ENCODE measurements at places on chromosomes 1 and 21.
A peak's percentile ranks its signal among the peaks of the same experiment; 100 is the strongest.

DNA sequence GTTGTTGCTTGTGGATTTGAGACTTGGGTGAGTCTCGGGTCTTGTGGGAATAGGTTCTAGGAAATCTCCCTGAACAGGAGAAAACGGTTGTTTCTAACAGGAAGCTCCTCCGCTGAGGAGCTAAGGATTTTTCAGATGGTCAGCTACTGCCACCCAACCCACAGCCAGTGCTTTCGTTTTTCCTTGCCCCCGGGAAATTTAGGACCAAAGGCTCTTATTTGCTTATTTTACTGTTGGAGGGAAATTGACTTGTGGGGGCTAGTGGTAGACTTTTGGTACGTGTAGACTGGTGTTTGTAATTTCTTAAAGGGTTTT lies 792 bp downstream of the SNX7 start:
- H3K27me3 ChIP-seq: no peaks in the 10 kb centered on the region
- H3K27ac ChIP-seq: peak overlapping the region; percentile 89
- no peaks in the 10 kb centered on the region for H3K36me3 ChIP-seq
- no peak for DNase-seq
- H3K4me3 ChIP-seq: peak overlapping the region; percentile 89
- peaks cover 16% of the 10 kb centered on the region for H3K4me1 ChIP-seq

- H3K27me3 ChIP-seq: no peaks in the 10 kb centered on the region
- H3K4me1 ChIP-seq: peaks cover 3% of the 10 kb centered on the region
- no peak overlapping the region for H3K4me3 ChIP-seq
- H3K27ac ChIP-seq: no peak overlapping the region
Observed at GRCh38 chr1:215476541-215476940, 90.6 kb upstream of the KCTD3 start.

- no peaks in the 10 kb centered on the region for H3K36me3 ChIP-seq
- no peak overlapping the region for H3K27ac ChIP-seq
- DNase-seq: peak; percentile 28
- H3K27me3 ChIP-seq: no peaks in the 10 kb centered on the region
- H3K4me3 ChIP-seq: no peak overlapping the region
Observed at GRCh38 chr21:45853703-45854342, 127.7 kb upstream of the COL6A1 start.

DNA sequence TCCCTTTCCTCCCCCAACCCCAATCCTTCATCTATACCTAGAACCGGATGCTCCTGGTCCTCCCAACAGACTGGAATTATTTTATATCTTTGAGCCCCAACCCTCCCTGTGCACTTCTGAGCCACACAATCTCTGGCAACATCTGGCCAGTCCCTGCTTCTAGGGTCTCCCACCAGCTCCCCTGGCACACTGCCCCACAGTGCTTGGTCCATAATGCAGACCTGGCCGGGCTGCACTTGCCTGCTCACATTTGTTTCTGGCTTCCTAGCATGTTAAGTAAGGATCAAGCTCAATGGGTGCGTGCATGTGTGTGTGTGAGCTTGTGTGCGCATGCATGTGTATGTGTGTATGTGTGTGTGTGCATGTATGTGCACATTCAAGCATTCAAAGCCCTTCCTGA lies 8.8 kb downstream of the TRIM62 start:
- no peaks in the 10 kb centered on the region for H3K36me3 ChIP-seq
- H3K27me3 ChIP-seq: no peaks in the 10 kb centered on the region
- H3K4me3 ChIP-seq: no peak overlapping the region

DNA sequence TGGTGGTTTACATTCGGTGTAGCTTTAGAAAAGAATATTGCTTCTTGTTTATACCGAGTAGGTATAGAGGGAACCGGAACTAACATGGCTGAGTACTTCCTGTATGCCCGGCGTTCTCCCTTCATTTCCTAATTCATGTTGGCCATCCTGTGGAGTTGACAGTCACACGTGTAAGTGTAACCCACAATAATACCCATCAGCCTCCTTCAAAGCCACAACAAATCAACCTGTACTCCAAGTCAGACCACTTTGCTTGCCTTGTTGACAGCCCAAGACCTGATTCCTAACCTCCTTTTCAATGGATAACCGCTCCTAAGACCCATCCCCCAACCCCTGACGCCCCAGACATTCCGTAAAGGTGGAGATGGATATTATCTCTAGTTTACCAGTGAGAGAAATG lies 42.1 kb downstream of the UBE2U start:
- no peaks in the 10 kb centered on the region for H3K27me3 ChIP-seq
- H3K4me3 ChIP-seq: no peak overlapping the region
- no peaks in the 10 kb centered on the region for H3K4me1 ChIP-seq
- H3K27ac ChIP-seq: no peak overlapping the region
- no peak for DNase-seq
